Kidney capillary endothelial cell (primary cell): ENCODE measurements at places on chromosomes 13 and 19.

DNA sequence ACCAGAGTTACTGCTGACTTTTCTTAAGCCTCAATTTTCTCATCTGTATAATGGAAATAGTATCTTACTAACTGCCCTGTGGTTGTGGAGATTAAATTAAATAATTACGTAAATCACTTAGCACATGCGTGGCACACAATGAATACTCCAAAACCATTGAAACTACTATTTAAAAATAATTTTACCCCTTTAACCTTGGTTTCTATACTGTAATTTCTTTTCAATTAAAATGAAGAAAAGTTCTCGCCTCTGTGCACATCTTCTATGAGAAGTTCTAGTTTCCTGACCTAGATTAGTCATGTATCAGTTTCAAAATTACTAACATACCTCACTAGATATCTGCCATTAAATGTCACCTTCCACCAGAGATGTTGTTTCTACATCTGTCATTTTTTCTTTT lies 5.7 kb downstream of the SLITRK1 start:
- no peak for DNase-seq

DNA sequence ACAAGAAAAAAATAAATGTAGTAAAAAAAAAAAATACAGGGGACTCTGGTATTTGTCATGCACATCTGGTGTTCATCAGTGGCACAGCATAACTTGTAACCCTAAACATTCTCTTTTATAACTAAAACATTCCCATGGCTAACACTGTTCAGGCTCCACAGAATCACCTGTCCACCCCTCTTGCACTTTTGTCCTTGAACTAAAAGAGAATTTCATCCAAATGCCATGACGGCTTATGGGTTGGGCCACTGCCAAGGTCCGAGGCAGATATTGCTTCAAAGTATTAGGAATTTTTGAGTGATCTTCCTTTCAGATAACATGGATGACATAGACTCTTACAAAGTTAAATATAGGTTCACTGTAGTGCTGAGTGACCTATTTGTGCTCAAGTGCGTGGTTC lies 25.7 kb upstream of the SERP2 start:
- DNase-seq = no peak

- DNase-seq = no peak
Observed at GRCh38 chr19:27986299-27986698, 1226.7 kb downstream of the UQCRFS1 start.

DNA sequence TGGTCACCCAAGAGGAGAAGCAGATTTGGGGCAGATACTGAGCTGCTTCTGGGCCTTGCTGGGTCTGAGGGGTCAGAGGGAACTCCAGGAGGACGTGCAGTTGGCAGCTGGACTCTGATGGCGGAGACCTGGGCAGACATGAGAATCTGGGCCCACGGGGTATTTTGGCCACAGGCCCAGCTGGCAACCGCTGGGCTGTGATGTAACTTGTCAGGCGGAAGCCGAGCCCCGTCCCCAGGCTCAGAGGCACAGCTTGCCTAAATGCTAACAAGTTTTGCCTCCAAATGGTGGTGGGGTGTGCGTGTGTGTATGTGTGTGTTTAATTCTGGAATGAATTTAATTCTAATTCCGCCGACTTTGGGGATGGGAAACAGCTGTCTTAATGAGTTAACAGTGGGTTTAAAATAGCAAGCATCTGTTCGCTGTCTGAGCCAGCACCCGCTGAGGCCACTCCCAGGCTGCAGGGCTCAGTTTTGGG lies 11.6 kb downstream of the ZNRF4 start:
- DNase-seq = no peak
